ENCODE measurements at places on chromosomes 3 and 15. TPM values are rescaled to one million over a fixed set of nuclear protein-coding genes. Genes with fewer than 3 reads are reported as not detected.

The TM4SF1 gene
- total RNA-seq: 810 TPM

The PIAS1 gene
- total RNA-seq: 24.5 TPM

The TMEM40 gene
- total RNA-seq: not detected

The LMAN1L gene
- not detected for total RNA-seq

The PLCD1 gene
- 16.6 TPM for total RNA-seq

The CHRNB4 gene
- total RNA-seq: not detected

The SYNPR gene
- total RNA-seq: not detected

The ALPK3 gene
- total RNA-seq: 68.4 TPM

The ERICH6 gene
- total RNA-seq: not detected

The KIF15 gene
- total RNA-seq: 0.92 TPM

The ATP6V1A gene
- 67.3 TPM for total RNA-seq

The TNFAIP8L3 gene
- total RNA-seq: 19.1 TPM

The CDHR4 gene
- not detected for total RNA-seq

The ATP13A5 gene
- total RNA-seq: not detected

All from glomerular endothelial cell (primary cell).